ENCODE measurements at places on chromosomes 2 and 18. TPM values are rescaled to one million over a fixed set of nuclear protein-coding genes. Genes with fewer than 3 reads are reported as not detected.

DNA sequence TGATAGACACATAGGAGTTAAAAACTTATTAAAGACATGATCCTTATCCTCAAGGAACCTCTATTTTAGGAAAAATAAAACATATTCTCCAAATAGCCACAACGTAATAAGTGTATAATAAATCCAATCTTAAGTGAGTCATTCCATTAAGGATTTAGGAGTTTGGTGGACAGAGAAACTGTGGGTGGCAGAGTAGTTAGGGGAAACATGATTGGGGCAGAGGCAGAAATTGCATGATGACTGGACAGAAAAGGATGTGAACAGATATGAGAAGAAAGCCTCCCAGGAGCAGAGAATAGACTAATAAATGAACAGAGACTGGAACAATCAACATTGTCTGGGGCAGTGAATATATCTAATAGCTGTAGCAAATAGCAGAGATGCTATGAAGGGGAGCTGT, 48.1 kb upstream of the SIGLEC15 start:
- no peak for DNase-seq

GRCh38 chr2:41832218-41832617, 215.6 kb upstream of the PKDCC start:
- DNase-seq: no peak

KCTD1 gene
- total RNA-seq: 46.0 TPM

DNA sequence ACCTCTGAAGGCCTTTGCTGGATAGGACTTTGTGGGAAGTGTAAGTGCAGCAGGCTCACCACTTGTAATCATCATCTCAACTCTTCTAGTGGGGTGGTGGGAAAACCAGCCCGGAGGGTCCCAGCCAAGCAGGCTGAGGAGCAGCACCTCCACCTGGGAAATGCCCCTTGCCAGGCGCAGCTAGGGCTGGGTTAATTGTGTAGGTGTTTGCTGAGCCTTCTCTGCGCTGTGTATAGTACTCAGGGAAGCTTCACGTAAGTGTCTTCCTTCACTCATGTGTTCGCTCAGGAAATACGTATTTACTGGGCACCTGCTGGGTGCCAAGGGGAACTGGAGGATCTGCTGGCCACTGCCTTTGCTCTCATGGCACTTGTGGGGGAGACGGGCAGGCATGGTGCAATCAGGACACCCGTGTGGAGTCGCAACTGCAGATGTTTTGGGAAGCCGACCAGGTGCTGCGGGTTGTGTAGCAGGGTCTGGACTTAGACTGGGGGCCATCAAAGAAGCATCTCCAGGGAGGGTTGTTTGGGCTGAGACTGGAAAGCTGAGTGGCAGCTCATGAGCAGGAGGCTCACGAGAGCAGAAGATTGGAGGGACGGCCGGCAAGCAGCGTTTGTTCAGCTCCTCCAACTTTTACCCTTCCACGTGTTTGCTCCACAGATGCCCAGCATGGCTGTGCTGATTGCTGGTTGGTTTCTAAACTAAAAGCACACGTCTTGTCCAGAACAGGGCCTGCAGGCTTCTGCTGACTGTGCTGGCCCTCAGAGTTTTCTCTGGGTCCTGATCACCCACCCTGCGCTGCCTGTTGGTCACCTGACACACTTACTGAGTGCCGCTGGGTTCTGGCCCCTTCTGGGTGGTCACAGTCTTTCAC, 164.6 kb downstream of the LDLRAD4 start:
- DNase-seq: no peak

GRCh38 chr2:124836416-124836815, 811.3 kb downstream of the CNTNAP5 start:
- no peak for DNase-seq

DNA sequence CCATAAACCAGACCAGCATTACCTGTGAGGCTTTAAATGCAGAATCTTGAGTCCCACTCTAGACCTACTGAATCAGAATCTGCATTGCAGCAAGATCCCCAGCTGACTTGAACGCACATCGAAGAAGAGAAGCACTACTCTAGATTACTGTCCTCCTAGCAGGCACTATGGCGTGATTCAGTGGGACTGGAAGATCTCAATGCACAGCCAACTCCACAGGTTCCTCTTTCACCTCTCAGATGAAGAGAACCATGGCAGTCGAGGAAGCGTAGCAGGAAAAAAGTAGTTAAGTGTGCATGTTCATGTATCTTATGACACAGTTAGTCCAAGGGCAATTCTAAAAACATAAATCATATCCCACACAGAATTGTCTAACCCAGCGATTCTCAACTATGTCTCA, 97.4 kb downstream of the STK39 start:
- DNase-seq: no peak

DNA sequence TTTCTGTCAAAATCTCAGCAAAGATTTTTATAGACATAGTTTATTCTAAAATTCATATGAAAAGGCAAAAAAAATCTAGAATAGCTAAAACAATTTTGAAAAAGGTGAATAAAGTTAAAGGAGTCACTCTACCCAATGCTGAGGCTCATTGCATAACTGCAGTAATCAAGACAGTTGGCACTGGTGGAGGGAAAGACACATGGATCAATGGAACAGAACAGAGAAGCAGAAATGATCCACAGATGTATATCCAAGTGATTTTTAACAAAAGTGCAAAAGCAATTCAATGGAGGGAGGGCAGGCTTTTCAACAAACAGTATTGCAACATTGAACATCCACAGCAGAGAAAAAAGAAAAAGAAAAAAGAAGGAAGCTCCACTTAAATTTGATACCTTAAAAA, 162.8 kb downstream of the RBM43 start:
- no peak for DNase-seq

EIPR1 gene
- total RNA-seq: 33.3 TPM

- DNase-seq: no peak
Measured at GRCh38 chr2:173151671-173152401, 76.2 kb downstream of the MAP3K20 start.

- DNase-seq: no peak
Measured at GRCh38 chr2:170147576-170147975, 30.4 kb upstream of the MYO3B start.

GRCh38 chr2:144595686-144596072, 75.8 kb upstream of the ZEB2 start:
- no peak for DNase-seq
